Ecto neural progenitor cell (in vitro differentiated cells): ENCODE measurements at places on chromosomes 7 and 10.

GRCh38 chr7:445563-446288 lies 73.9 kb downstream of the PDGFA start:
- no peak for DNase-seq

DNA sequence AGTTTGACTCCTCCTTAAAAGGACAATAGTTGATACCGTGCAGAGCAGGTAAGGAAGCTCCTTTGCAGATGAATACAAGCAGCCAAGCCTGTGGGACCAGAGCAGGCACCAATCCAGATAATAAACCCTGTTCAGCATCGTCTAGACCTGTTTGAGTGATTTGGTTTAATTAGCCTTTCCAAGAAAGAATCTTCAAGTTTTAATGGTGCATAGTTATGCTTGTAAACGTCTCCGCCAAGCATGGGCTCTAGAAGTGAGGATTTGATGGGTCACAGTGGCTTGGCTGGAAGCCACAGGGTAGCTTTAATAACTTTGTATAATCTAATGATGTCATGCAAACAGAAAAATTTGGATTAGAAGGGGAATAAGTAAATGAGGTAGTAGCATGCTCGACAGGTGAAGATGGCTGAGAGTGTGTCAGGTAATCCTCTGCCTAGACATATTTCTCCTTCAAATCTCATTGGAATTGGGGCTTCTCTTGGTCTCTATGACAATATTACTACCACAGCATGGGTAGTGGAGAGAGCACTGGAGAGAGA lies 188.4 kb downstream of the DYNC1I1 start:
- no peak for DNase-seq

DNA sequence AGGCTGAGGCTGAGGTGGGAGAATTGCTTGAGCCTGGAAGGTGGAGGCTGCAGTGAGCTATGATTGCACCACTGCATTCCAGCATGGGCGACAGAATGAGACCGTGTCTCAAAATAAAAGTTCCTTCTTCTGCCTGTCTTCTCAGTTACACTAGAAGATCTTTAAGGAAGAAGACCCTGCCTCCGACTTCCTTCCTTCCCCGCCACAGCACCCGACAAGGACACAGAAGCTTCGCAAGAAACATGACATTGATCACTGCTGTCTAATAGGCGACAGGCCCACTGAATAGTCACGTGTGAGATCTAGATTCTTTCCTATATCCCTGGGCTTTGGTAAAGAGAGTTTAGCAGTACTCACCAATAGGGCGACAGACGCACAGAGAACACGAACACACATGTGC lies 118.2 kb downstream of the PRPF18 start:
- no peak for DNase-seq

GRCh38 chr7:131555552-131556052 lies 826 bp downstream of the PODXL start:
- no peak for DNase-seq

DNA sequence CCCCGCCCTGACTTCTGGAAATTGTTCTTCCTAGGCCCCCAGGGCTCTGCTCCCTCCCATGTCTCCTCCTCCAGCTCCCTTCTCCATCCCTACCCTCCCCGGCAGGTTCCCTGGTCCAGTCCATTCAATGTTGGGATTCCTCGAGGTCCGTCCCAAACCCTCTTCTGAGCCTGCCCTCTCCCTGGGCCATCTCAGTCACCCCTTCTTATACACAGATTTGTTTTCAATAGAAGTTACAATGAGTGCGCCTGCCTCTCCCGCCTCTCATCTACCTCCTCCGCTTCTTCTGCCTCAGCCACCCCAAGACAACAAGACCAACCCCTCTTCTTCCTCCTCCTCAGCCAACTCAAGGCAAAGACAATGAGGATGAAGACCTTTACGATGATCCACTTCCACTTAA lies 67.9 kb downstream of the OAT start:
- DNase-seq = no peak

DNA sequence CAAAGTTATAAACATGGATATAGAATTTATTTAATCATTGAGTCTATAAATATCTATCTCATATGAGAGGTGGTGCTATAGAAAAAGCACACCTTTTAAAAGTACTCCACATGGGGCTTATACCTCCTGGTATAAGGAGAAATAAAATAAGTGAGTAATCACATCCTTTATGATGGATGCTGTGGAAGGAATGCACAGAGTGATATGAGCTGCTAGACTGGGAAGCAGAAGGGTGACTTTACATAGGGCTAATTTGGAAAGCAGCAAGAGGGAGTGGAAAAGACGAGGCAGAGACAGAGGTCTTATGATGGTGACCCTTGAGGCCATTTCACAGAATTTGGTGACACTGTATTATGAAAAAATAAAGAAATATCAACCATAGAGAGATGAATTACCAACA lies 59.4 kb upstream of the AHR start:
- no peak for DNase-seq
